Stimulated activated CD4-positive, alpha-beta T cell treated with anti-CD3 and anti-CD28 coated beads, Interleukin-4, amount 100 ng/mL, for 4 hours (primary cell): ENCODE measurements at places on chromosomes 6 and 20.

GRCh38 chr20:43727980-43728590, 1.3 kb upstream of the GTSF1L start:
- no peak for DNase-seq

DNA sequence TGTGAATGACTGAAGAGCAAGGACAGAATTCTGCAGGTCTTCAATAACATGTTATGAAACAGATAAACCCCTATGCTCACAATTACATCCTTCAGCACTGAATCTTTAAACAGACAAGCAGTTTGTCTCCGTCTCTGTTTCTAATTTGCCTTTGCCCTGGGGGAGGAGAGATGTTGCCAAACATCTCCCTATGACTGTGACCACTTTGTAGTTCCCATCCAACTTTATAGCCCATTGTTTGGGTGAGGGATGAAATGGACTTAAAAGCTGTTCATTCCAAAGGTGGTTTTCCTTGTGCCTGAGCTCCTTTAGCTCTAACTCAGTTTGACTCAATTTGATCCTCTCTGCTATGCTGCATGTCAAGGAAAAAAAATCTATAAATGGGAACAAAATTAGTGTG, 19.5 kb upstream of the ADTRP start:
- no peak for DNase-seq

DNA sequence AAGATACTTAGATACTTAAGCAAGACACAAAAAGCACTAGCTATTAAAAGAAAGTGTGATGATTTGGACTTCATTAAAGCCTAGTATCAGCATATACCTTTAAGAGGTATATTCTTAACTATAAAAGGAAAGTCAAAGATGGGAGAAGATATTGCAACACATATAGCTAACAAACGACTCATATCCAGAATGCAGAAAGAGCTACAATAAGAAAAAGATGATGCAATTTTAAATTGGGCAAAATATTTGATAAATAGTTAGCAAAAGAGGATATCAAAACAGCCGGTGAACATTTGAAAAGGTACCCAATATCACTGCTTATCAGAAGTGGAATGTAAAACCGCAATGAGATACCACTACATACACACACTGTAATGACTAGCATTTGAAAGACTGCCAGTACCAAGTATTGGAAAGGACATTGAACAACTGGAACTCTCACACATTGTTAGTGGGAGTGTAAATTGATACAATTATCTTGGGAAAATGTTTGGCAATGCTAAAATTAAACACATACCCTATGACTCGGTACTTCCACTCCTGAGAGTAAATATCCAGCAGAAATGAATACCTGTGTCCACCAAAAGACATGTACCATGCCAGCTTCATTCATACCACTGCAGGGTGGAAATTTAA, 25.7 kb downstream of the MUC22 start:
- no peak for DNase-seq

- no peak for DNase-seq
Measured at GRCh38 chr6:43951756-43952675, 175.2 kb downstream of the MRPL14 start.

GRCh38 chr6:82603871-82604270, 240.3 kb downstream of the TPBG start:
- DNase-seq: no peak

- no peak for DNase-seq
Measured at GRCh38 chr6:107421696-107422256, 37.6 kb downstream of the PDSS2 start.

DNA sequence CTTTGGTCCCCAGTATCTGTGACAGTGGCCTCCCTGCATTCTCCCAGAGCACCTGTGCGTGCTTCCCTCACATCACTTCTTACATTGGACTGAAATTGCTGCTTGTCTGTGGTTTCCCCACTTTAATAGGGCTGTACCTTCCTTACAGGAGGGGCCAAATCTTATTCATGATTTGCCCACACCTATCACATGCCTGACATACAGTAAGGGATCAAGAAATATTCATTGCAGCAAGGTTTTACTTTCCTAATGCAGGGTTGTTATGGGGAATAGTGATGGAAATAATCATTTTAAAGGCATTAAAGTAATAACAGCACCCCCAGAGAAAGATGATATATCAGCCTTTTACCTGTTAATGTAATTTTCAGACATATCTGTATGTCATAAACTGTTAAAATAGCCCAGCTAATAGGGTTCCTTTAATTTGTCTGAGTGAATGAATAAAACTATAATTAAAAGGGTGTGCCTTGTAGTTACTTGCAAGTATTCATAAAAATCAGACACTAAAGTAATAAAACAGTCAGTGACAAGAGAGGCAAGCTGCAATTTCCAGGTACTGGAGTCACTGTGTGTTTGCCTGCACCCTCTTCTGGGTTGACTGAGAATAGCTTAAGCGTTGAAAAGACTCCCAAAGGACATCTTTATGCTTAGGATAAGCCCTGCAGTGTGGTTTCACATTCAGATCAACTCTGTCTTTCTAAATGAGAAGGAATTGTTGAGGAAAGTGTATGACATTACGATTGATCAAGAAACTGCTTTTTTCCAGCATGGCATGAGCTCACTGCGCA, 182.7 kb downstream of the PHACTR1 start:
- DNase-seq: no peak

GRCh38 chr20:60381643-60382400, 423.6 kb downstream of the CDH26 start:
- DNase-seq: no peak

DNA sequence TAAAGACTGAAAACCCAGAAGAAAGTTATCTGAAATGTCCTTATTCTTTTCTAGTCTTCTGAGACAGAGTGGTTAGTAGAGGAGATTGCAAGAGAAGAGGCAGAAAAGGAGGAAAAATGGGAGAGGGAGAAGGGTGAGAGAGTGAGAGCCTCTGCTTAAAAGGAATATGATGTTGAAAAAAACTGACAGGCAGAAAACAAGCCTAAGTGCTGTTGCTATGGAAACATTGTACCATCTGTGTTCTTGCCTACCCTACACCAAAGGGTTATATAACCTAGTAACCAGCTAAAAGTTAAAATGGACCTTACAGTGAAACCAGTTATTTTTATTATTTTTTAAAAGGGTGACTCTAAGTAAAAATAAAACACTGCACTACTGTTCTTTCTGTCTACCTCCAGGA, 28.3 kb upstream of the SH3BGRL2 start:
- DNase-seq: no peak
